ENCODE measurements at places on chromosomes 4 and X.

DNA sequence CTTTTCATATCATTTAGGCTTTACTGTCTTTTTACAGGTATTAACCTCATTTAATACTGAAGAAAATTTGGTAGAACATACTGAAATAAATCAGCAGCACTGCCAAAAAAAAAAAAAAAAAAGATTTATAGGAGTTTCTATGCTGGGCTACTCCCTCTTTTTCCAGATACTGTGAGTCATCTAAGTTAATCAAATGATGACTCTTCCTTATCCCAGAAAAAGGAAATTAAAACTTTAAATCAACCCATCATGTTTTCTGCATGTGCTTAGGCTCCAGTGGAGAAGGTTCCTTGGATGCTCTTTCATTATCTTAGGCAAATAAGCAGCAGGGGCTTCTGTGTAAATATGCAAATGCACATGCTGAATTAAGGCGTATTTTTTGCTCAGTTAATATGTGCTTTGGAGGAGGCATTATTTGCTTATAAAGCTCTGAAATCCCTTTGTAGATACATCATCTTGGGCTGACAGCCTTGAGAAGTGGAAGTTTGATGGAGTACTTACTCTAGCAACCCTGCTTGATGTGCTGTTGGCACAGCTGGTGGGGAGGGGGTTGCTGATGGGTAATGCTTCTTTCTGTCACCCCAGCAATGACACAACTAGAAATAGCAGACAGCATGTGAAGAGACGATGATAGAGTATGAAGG lies 136.1 kb downstream of the C4orf33 start:
- no peak for DNase-seq

GRCh38 chr4:181911420-181911819 lies 331.8 kb upstream of the TENM3 start:
- no peak for DNase-seq

DNA sequence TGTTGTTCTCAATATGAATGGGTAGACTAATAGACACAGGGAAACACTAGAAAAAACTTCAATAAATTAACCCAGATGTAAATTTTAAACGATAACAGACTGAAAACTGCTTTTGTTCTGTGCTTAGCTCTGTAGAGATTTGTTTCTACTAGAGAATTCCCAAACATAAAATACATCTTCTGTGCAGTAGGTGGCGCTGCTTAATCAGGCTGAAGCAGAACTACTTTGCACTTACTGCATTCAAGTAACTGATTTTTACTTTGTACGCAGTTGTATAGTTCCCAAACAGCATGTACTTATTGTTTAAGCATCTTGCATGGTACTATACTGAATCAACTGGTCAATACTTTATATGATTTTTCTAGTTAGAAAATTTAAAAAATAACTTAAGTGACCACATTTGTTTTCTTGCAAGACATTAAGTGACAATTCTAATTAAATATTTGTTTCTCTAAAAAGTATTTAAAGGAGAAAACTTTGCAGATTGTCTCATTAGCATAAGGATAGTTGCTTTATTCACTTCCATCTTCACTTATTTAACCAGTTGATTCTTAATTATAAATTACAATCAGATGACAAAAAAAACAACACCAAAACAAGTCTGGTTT lies 490.6 kb downstream of the IL15 start:
- DNase-seq, result peak; percentile 6

- no peak for DNase-seq
Measured at GRCh38 chr4:151276787-151277562, at the start of gene PRSS48. Gene PRSS48 (plus strand): TSS chr4:151277161. CDS start chr4:151277173, 12 bp downstream.

DNA sequence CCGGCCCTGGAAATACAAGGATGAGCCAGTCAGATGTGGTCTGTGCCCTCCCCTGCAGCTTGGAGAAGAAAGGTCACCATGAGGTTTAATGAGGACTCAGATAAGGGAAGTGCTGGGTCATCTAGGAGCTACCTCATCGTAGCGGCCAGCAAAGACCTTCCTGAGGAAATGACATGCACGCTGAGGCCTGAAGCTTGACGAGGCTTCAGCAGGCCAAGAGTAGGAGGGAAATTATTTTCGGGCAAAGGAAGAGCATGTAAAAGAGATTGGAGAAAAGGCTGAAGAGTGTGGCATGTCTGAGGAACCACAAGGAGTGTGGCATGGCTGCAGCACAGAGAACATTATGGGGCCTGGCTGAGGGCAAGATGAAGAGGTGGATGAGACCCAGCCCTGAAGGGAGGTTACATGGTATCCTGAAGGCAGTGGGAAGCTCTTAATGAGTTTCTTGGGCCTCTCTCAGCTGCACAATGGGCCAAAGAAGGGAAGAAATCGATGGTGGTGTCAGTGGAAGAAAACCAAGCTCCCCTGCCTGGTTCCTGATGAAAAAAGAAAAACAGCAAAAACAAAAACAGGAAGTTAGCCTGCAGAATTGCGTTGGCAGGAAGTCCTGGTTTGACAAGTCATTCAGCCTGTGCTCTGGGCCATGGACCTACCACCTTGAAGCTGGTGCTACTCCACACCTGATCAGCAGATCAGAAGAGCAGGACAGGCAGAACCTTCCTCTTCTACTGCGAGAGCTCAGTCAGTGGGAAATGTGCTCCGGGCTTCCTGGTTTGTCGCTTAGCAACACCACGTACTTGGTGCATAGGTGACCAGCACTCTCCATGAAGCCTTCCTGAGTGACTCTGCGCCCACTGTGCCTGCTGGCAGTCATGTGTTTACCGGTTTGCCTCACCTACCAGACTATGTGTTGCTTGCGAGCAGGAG lies 134.5 kb upstream of the KLF3 start:
- no peak for DNase-seq

DNA sequence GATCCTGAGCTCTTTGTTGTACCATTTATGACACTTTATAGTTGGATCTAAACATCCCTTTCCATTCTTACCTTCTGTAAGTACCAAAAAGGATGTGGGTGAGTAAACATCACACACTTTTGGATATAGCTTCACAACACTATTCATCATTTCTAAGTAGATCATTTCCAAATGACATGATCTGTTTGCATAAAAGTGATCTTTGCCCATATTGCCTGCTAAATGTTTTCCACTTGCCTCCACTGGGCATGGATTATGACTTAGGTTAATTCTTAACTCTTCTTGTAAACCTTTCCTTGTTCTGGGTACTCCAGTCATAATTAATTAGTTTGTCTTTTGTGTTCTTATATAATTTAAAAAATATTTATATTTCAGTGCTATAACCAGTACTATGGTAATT lies 244.9 kb upstream of the AGA start:
- DNase-seq, result no peak

- DNase-seq, result peak; percentile 40
Measured at GRCh38 chr4:101345596-101346350, 1.6 kb downstream of the PPP3CA start.

DNA sequence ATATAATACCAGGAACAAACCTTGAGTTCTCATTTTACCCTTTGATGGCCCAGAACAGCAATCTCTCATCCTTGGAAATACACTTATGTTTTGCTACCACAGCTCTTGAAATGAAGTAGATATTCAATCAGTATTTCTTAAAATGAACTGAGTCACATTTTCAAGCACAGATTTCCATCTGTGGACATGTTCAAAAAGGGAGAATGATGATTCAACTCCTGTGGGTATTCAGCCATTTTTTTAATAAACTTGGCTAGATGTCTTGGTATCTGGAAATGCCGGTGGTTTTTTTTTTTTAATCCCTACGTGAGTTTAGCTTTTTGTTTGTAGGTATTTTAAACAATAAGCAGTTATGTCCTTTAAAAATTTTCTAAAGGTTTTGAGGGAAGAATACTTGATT lies 64.2 kb upstream of the TRPC5OS start:
- no peak for DNase-seq

GRCh38 chr4:60096676-60097075 lies 1103.5 kb upstream of the ADGRL3 start:
- DNase-seq, result no peak

DNA sequence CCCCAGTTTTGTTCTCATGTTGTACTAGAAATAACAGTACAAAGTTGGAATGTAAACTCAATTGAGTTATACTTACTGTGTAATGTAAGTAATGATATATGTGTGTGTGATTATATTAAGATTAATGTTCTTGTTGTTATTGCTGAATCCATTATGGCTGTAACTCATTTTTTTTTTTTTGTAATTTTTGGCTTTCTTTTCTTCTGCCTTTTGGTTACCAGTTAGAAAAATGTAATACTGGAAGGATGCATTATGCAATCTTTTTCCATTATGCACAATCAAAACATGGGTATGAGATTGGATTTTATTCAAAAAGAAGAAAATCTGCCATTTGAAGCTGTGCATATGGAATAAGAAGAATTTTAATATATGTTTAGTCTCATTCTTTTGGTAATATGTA lies 34.0 kb downstream of the BANK1 start:
- no peak for DNase-seq

DNA sequence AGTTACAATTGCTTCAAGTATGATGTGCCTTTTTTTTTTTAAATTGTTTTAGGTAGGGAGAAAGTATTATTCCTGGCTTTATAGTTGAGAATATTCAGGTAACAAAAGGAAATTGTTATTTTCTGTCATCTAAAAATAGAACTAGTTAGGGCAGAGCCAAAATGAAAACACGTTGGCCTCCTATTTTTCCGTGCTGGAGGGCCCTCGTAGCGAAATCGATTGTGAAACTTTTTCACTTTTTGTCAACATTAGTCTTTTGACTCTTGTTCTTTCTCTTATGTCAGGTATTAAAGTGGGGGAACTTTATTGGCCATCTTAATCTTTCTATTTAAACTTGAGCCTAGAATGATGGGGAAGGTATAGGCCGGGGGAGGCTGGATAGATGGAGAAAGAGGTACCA lies 104.9 kb downstream of the ARHGAP10 start:
- DNase-seq, result no peak

GRCh38 chrX:13009273-13009672 lies 34.4 kb downstream of the TMSB4X start:
- no peak for DNase-seq

GRCh38 chr4:145301386-145302080 lies 121.1 kb upstream of the OTUD4 start:
- no peak for DNase-seq

GRCh38 chr4:74117024-74117534 lies 18.1 kb upstream of the CXCL2 start:
- no peak for DNase-seq

- no peak for DNase-seq
Measured at GRCh38 chr4:116272336-116272735, 813.0 kb downstream of the TRAM1L1 start.

GRCh38 chrX:119475389-119476101 lies 7.3 kb downstream of the SLC25A5 start:
- no peak for DNase-seq

- DNase-seq, result no peak
Measured at GRCh38 chr4:118883861-118884260, 4.8 kb upstream of the SYNPO2 start.

- DNase-seq, result no peak
Measured at GRCh38 chr4:67204441-67204840, 340.9 kb downstream of the CENPC start.

DNA sequence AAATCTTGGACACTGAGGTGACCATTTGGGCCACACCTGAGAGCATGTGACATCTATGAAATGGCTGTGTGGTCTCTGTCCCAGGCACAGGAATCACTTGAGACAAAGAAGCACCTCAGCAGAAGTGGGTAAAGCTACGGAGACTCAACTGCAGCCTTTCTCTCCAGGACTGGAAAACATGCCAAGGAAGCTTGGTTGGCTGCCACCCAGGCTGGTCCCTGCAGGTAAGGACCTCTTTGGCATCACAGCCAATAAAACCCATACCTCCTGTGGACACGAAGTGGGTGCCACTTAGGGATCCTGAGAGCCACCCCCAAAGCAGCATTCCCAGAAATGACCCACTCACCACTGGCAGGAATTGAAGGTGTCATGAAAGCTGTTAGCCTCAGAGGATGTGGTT lies 74.6 kb downstream of the LEF1 start:
- DNase-seq, result no peak

GRCh38 chr4:55409468-55410171 lies 13.9 kb downstream of the TMEM165 start:
- DNase-seq, result no peak

- DNase-seq, result no peak
Measured at GRCh38 chr4:94819371-94820168, 61.8 kb downstream of the BMPR1B start.

DNA sequence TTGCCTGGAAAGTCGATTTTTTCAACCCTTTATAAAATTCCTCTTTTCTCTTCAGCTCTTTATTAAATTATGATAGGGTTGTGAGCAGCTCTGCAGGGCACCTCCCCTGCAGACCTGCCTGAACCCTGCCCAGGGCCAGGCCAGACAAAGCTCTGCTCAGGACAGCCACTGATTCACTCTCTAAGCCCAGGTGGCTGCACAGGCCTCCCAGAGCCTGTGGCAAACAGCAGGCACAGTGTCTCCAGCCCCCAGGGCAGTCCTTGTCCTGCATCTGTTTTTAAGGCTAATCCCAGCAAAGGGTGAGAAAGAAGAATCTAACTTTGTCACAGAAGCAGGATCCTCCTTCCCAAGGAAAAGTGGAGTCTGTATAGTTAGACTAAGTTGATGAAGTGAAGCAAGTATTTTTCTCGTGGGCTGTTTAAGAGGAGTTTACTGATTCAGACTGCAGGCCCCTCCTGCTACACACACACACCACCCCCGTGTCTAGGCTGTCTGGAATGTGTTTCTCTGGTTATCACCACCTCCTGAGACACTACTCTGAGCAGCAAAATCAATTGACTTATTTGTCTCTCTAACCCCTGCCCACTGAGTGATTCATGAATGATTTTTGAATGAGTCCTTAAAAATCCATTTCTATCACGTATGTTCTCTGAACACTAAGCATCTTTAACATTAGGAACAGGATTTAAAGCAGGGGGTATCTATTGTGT lies 101.7 kb downstream of the CHIC2 start:
- no peak for DNase-seq

DNA sequence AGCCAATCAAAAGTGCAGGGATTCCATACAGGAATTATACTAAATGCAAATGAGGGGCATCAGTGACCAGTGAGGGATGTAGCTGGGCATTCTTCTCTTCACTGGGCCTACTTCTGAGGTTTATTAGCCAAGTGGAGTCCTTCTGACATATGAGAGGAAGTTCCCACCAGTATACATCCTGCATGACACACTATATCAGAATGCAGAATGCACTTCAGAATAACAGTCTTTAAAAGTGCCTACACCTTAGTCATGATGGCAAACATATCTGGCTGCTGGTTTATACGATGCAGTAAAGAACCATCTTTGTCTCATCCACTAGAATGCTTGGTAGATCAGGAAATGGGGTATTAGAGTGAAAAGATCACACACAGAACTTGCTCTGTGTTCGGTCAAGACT lies 180.3 kb upstream of the PPARGC1A start:
- no peak for DNase-seq

DNA sequence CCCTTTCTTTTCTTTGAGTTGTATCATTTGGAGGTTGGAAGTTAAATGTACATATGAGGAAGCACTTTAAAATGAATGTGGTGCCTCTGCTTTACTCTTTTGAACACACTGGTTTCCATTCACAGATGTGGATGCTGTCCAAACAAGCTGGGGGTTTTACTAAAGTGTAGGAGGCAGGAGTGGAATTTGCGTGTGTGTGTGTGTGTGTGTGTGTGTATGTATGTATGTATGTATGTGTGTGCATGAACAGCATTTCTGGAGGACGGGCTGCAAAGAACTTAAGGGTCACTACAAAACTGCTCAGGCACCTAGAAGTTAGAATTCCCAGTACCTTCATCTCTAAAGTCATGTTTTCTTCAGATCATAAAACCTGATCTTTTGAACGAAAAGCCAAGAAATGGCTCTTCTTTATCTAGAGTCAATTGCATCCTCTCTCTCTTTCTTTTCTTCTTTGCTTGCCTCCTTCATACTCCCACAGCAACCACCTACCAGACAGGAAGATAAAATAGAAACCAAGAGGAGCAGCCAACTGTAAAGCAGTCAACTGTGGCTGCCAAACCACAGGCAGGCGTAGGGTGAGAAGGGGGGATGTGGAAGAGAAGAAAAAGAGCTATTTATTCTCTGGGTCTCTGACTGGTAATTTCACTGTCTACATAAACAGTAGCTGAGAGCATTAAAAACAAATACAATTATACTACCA lies 177.0 kb upstream of the RASGEF1B start:
- no peak for DNase-seq

All from stimulated activated CD4-positive, alpha-beta T cell treated with anti-CD3 and anti-CD28 coated beads, Interleukin-15, amount 100 ng/mL, for 1 hour (primary cell).